ENCODE measurements at places on chromosomes 3 and 15. TPM values are rescaled to one million over a fixed set of nuclear protein-coding genes. Genes with fewer than 3 reads are reported as not detected.

Gene CDC25A
- 3.6 TPM for total RNA-seq

Gene CPA3
- total RNA-seq, result not detected

Gene GATM
- total RNA-seq, result 8.7 TPM

Gene MORC1
- not detected for total RNA-seq

Gene MAGEL2
- total RNA-seq, result 1.4 TPM

Gene AADAC
- total RNA-seq, result not detected

Gene DLEC1
- total RNA-seq, result not detected

DNA sequence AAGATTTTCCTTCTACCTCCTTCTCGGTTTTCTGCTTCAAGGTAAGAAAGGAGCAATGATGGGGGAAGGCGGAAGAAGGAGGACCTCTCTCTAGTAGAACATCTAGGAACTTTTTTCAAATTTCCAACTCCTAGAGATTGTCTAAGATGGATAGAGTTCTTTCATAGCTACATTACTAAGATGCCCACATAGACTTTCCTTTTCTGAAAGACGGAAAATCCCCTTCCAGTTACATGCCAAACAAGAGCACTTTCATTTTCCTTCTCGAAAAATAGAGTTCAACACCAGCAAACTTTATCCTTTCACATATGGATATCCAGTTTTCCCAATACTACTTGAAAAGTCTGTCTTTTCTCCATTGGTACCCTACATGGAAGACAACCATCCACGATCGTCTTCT, 692 bp downstream of the HTR3E start:
- DNase-seq, result no peak

- DNase-seq, result no peak
These were observed 287.3 kb upstream of the POU1F1 start for GRCh38 chr3:87563712-87564111.

DNA sequence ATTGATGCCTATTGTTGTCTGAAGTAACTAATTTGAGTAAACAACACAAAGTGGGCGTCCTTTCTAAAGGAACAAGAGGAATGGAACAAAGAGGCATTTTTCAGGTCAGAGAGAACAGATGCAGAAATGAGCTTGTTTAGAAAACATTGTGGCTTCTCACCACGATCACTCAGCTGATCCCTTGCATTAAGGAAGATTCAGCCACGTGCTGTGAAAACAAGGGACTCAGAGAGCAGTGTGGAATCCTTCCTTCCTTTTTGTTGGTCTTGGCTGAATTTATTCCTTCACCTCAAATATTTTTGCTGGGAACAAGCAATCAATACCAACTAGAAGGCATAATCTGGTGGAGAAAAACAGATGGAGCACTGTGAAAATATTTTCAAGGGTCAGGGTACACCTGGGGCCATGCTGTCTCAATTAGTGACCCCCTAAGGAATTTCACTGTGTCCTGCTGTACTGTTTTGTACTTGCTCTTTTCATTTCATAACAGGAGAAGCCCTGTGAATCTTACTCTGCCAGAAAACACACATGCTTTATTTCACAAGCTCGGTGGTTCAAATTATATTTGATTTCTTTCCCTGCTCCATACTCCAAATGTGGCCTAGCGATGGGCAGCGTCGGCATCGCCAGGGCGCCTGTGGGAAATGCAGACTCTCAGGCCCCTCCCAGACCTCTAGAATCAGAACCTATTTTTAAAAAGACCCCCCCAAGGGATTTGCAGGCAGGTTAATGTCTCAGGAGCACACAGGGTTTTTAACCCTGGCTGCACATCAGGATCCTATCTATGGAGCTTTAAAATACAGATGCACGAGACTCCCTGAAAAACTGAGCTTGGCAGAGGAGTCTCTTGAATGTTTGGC, 11.6 kb upstream of the SLC6A20 start:
- DNase-seq, result no peak

- peak; percentile 10 for DNase-seq
These were observed 246.3 kb upstream of the UMPS start for GRCh38 chr3:124483915-124484470.

GRCh38 chr15:100818927-100819326, 60.7 kb upstream of the ALDH1A3 start:
- no peak for DNase-seq

- DNase-seq, result no peak
These were observed 104.4 kb upstream of the ZBTB20 start for GRCh38 chr3:115251509-115251908.

DNA sequence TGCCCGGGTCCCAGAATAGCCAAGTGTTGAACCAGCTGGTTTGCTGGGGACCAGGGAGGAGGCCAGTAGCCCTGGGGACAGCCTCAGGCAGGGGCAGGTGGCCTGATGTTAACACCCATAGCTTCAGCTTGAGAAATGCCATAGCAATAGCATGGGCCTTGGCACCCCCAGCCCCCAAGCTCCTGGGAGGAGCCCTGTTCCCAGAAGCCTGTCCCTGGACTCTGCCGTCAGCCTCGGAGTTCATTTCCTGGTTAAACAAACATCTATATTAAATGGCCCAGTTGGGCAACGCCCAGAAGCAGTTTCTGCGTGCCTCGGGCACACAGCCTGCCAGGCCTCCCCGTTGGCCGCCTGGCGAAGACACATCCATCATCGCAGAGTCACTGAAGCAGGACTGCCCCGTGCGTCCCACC, 58.2 kb downstream of the FGD5 start:
- peak; percentile 0 for DNase-seq

GRCh38 chr3:49703956-49704355, 14.6 kb downstream of the RNF123 start:
- DNase-seq, result no peak

- peak; percentile 28 for DNase-seq
These were observed 175.2 kb downstream of the TP63 start for GRCh38 chr3:189806171-189806951.

GRCh38 chr3:178320456-178321351, 215.5 kb upstream of the KCNMB2 start:
- peak; percentile 80 for DNase-seq

GRCh38 chr3:55489798-55490132, 2.7 kb upstream of the WNT5A start:
- no peak for DNase-seq

DNA sequence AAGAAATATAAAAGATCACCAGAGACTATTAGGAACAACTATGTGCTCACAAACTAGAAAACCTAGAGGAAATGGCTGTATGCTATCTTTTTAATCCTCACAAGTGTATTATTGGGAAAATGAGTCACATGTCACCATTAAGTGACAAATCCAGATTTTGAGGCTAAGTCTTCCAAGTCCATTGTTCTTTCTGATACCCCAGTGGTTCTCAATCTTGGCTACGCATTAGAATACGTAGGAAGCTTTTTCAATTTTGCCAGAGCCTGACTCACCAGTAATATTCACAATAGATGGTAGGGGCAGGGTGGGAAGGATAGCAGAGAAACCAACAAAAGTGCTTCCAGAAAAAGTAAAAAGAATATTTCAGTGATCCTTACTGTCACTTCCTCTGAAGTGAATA, 117.0 kb downstream of the FILIP1L start:
- DNase-seq, result no peak
